ENCODE measurements at places on chromosomes 1 and 21.
A peak's percentile ranks its signal among the peaks of the same experiment; 100 is the strongest.

DNA sequence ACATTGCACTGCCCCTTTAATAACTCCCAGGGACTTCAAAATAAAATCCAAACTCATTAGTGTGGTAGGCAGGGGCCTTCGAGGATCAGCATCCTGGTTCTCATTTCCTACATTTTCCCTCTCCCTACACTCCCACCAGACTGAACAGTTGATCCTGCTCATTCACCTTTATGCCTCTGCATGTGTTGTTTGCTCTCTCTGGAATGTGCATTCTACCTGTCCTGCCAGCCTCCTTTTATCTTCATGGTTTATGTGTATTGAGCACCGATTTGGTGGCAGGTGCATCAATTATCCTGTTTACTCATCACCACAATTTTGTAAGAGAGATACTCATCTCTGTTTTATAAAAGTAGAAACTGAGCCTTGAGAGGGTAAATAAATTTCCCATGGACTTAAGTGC, 125.0 kb downstream of the ADSS2 start:
- no peak for DNase-seq

- no peak for DNase-seq
These were observed 24.8 kb upstream of the PRDM2 start for GRCh38 chr1:13675151-13675651.

DNA sequence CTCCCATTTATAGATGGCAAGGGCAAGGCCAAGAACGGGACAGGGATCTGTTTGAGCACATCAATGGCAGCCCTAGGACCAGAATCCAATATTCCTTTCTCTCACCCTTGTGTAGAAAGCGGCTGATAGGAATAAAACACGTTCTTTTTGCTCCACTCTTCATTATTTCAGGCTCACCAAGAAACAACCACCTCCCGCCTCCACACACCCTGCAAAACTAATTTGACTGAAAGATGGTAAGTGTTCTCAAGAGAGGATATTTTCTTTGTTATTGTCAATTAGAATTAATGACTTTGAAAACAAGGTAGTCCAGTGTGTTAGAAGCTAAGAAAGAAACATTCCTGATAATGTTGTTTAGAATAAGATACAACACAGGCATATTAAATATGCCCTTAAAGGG, 11.9 kb upstream of the KNCN start:
- no peak for DNase-seq

GRCh38 chr1:50023292-50024159, at the start of gene AGBL4:
AGBL4 (minus strand) TSS chr1:50023954.
- DNase-seq: peak; percentile 48

DNA sequence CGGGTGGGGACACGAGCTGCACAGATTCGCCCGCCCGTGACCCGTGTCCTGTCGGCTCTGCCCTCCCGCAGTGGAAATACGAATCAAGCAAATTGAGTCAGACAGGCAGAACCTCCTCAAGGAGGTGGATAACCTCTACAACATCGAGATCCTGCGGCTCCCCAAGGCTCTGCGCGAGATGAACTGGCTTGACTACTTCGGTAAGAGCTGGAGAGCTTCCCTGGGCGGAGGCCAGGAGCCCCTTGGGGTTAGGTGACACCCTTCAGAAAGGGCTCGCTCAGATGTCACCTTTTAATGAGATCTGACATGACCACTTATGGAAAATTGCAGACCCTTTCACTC, 489 bp downstream of the CDCA8 start:
- DNase-seq: peak; percentile 19

GRCh38 chr1:109047339-109047738, 5.4 kb upstream of the WDR47 start:
- DNase-seq: no peak

GRCh38 chr1:94339206-94339927, 78.8 kb upstream of the ABCD3 start:
- DNase-seq: no peak

DNA sequence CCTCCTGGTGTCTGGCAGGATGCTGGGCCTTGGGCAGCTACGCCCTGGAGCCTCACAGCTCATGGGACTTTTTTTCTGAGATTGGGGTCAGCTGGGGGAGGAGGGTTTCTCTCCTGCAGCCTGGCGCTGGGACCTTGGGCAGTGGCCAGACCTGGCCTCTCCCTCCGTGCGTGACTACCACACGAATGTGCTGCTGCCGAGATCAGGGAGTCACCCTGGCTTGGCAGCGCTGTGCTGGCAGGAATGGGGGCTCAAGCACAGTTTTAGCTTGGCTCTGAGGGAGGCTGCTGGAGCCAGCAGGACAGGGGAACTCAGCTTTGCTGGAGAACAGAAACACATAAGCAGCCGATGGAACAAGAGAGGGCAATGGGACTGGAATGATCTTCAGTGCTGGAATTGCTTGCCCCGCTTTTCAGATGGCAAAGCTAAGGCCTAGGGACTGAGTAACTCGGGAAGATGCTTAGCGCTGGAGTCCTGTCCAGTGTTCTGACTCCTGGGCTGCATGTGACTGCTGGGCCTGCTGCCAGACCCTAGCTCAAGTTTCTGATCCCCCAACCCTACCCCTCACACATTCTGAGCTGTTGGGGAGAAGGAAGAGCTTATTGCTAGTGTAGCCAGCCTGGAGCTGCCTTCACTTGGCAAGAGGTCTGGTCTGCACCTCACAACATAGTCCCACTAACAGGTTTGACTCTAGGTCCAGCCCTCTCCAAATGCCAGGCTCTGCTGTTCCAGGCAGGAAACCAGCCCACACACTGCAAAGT, 69.9 kb downstream of the NAV1 start:
- peak; percentile 42 for DNase-seq

GRCh38 chr21:34814529-34814951, 145.7 kb downstream of the CLIC6 start:
- no peak for DNase-seq

DNA sequence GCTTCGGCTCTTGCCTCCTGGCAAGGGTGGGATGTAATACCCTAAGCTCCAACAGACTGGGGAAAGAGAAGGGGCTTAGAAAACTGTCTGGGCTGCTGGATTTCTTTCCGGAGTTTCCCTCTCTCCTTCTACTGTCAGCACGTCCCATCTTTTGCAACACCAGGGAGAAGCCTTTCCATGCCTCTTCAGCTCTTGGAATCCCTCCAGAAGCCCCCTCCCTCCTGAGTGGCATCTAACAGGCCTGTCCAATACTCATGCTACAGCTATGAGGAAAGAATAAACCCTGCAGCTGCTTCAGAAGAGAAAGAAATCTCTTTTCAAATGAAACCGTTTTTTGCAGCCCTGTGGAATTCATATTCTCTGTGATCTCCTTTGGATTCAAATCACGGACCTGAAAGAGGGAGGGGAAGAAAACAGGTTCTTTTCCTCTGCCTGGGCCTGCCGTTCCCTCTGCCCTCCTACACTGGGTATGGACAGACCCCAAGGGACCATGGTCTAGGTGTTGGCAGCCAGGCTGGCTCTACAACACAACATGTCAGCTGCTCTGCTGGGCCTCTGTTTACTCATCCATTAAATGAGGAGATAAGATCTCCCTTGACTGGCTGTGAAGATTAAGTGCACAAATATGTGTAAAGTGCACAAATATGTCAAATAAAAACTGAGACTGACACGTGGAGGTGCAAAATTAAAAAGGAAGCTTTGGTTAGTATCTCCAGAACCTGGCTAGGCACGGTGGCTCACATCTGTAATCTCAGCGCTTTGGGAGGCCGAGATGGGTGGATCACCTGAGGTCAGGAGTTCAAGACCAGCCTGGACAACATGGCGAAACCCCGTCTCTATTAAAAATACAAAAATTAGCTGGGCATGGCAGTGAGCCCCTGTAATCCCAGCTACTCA, 6.0 kb upstream of the CAPN2 start:
- DNase-seq: no peak

DNA sequence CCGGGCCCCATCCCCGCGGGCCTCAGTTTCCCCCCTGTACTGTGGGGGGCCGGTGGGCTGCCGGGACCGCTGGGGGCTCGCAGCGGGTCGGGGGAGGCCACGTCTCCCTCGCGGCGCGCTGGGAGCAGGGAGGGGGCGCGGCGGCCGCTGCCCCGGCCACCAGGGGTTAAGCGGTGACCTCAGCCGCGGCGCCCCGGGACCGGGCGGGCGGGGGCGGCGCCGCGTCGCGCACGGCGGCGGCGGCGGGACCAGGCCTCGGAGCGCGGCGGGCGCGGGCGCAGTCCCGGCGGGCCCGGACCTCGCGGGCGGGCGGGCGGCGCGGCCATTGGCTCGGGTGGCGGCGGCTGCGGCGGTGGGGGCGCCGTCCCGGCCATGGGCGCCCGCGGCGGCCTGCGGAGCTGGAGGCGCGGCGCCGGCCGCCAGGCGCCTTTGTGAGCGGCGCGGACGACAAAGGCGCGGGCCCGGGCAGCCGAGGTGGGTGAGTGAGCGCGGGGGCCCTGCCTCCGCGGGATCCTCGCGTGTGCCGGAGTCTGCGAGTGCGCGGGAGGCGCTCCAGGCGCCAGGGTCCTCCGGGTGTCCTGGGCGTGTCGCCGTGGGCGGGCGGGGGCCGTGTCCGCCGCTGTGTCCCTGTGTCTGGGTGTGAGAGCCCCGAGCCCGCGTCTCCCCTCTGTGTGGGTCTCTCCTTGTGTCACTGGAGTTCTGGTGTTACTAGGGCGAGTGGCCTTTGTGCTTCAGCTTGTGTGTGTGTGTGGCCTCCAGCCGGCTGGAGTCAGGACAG, at the start of gene ARHGEF10L:
ARHGEF10L (plus strand) TSS at position 222 of the 778 bp plus-strand sequence. CDS start 40,898 bp downstream, outside the sequence.
- peak; percentile 49 for DNase-seq

- no peak for DNase-seq
These were observed 117.7 kb downstream of the ERG start for GRCh38 chr21:38380481-38381137.

DNA sequence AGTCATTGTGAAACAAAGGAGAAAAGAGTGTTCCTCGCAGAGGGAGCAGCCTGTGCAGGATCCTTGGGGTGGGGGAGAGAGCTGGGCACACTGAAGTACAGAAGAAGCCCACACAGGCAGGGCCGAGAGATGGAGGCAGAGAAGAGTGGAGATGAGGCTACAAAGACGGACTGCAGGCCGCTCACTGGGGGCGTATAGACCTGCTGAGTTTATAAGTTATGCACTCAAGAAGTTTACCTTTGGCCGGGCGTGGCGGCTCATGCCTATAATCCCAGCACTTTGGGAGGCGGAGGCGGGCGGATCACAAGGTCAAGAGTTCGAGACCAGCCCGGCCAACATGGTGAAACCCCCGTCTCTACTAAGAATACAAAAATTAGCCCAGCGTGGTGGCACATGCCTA, 7.6 kb upstream of the SLAMF9 start:
- no peak for DNase-seq

- DNase-seq: no peak
These were observed 119.9 kb downstream of the KCNJ15 start for GRCh38 chr21:38376693-38377092.

DNA sequence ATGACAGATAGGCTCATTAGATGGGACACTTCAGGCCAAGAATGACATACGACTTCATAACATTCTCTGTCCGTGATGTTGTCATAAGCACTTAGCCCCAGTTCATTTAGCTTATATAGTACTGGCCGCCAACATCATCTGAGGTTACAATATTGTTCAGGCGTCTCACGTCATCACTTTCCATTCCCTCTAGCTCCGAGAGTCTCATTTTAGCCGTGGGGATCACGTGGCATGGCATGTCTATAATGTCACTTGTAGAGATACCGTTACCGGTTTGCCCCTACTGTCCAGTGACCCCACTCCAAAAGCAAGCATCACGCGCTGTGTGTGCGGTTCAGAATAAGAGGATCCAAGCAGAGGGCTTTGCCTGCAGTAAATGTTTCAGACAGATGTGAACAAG, 34.6 kb upstream of the HEATR1 start:
- no peak for DNase-seq

- no peak for DNase-seq
These were observed 66.9 kb downstream of the RNF187 start for GRCh38 chr1:228554107-228554506.
